GM23248 (cell line): ENCODE measurements at places on chromosomes 2 and 18.
A peak's percentile ranks its signal among the peaks of the same experiment; 100 is the strongest.

DNA sequence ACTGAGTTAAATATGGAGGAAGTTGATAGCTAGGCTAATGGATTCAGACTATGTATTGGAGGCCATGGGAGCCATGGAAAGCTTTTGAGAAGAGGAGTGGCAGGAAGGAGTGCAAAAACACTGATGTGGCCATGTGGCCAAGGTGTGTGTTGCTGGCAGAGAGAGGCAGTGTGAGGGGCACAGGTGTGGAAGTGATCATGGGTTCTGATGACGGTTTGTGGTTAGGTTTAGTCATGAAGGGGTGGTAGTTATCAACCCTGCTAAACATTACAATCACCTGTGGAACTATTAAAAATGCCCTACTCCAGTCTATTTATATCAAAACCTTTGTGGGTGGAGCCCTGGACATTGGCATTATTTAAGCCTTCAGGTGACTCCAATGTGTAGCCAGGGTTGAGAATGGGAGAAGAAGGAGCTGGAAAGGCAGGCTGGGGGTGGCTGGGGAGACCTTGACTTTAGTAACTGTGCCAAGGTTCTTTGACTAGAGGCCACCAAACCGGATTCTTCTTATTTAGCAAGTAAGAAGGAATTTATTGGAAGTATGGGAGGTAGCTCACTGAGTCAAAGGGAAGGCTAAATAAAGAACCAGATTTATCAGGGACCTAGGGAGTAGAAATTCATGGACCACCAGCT, 13.5 kb downstream of the GPR39 start:
- DNase-seq: no peak

DNA sequence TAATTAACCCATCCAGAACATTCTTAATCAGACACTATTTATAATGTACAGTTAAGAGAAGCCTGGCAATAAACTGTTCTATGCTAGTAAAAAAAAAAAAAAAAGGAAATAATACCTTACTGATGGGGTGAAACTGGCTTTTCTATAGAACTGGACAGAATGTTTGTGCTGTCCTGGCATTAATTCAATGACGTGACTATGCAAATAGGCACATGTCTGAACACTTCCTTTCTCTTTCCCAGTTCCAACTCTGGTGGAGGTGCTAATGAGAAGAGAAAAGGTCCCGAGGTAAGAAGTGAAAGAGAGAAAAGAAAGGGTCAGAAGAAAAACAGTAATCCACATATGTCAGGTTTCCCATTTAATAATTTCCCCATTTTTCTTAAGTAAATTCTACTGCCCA, 508.4 kb downstream of the ZEB2 start:
- DNase-seq: no peak

DNA sequence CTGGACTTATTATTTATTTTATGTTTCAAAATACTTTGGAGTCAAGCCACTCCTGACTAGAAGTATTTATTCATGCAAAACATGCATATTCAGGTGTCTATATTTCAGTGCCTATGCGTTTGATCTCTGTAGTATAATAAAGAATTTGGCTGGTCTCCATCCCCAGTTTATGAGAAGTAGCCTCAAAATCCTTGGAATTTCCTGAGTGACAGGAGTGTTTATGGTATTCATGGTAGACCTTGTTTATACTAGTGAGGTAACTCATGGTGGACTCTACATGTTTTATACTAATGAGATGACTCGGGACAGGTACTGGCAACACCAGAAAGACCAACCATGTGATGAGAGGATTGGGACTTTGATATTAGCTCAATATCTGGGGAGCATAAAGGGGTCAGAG, 43.9 kb upstream of the CSRNP3 start:
- DNase-seq: no peak

GRCh38 chr18:48803951-48804855, 146.6 kb downstream of the SMAD7 start:
- no peak for DNase-seq

DNA sequence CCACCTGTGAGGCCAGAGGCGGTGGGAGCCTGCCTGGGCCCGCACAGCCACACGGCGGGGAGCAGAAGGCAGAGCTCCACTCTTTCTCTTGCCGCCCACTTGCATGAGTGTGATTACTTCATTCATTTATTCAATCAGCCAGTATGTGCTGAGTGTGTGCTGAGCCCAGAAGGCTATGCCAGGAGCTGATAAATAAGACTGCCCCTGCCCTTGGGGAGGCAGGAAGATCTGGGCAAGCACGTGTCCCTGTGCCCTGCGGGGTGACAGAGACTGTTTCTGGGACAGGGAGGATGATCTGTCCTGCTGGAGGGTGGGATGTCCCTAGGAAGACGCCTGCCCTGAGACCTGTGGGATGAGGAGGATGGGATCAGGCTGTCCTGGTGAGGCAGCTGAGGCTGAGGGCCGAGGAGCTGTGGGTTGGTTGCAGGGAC, 250.8 kb downstream of the DYSF start:
- DNase-seq: peak; percentile 53
